CD4-positive, alpha-beta memory T cell (primary cell): ENCODE measurements at places on chromosomes 1 and 21.

GRCh38 chr1:240644732-240645131, 32.8 kb upstream of the GREM2 start:
- DNase-seq: no peak

GRCh38 chr1:200206340-200206739, 178.8 kb downstream of the NR5A2 start:
- no peak for DNase-seq

- DNase-seq: no peak
Observed at GRCh38 chr1:963746-964525, 2.3 kb upstream of the PLEKHN1 start.

DNA sequence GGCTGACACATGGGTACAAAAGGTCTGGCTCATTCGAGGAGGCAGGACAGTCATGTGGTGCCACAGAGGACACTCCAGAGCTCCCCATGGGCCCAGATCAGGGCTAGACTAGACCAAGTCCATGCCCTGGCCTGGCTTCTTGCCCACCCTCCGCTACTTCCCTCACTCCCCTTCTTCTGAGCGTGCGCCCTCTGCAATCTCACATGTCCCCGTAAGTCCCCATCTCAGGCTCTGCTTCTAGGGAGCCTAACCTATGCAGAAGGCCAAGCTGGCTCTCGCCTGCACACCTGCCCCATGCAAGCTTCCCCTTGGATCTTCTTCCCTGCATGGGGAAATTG, 553.6 kb downstream of the PTPRU start:
- no peak for DNase-seq

DNA sequence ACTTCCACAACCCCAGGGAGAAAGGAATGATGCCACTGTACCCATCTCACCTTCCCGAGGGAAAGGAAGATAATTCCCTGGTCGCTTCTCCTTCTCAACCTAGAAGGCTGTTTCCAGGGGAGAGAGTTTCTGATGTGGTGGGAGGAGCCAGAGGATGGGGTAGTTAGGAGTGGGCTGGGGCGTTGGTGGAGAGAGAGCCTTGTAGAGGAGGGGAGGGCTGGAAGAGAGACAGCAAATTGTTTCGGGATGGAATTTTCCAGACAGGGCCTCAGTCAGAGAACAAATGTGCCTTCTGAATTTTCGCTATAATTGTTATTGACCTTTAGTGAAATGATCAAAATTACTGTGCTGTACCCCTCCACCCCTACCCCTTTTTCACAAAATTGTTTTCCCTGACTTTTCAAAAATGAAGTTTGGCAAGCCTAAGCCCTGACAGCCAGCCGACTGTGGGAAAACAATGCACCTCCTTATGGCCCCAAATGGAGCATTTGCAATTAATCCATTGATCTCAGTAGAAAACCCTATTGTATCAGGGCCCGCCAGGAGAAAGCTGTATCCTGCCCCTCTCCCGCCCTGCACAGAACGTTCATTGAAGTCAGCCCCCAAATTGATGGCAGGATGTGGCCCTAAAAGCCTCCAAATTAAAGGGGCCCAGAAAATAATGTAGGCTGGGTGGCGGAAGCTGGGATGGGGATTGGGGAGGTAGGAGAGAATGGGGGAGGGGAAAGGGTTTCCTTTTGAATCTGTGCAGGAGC, 69.1 kb upstream of the JUN start:
- DNase-seq: no peak

DNA sequence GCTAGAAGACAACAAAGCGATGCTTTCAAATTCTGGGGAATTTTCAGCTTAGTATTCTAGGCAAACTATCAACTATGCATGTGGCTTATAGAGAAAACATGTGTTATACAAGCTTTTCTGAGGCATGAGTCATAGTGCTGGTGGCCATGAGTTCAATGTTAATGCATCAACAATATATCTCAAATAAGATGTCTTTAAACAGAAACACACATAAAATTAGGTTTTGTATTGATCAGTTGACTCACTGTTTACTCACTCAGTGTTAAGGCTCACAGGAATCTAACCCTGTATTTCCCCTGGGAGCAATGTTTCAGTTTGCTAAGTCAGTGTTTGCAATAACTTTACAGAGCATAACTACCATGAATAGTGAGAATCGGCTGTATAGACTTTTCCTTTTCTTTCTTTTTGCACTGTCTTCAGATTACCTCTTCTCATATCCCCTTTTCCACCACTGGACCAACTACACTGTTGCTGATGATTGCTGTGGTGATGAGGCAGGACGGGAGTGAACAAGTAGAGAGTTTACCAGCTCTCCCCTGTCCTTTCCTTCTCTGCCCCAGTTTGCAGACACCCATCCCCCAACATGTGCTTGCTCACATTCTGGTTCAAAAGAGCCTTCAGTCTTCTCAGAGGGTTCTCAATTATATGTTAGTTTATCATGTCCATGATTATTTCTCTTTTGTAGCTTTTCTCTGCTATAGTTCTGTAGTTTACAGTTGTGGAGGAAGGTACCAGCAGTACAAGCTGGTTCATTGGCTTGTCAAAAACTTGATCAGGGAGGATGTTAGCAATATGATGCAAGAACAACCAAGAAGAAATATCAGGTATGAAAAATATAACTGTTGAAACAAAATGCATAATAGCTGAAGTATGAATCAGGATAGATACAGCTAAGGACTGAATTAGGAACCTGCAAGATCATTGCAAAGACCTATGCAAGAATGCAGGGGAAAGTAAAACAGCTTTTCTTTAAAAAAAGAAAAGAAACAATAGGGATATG, 23.9 kb downstream of the CD2 start:
- no peak for DNase-seq

GRCh38 chr1:84425150-84425896, 27.0 kb downstream of the DNASE2B start:
- DNase-seq: no peak

DNA sequence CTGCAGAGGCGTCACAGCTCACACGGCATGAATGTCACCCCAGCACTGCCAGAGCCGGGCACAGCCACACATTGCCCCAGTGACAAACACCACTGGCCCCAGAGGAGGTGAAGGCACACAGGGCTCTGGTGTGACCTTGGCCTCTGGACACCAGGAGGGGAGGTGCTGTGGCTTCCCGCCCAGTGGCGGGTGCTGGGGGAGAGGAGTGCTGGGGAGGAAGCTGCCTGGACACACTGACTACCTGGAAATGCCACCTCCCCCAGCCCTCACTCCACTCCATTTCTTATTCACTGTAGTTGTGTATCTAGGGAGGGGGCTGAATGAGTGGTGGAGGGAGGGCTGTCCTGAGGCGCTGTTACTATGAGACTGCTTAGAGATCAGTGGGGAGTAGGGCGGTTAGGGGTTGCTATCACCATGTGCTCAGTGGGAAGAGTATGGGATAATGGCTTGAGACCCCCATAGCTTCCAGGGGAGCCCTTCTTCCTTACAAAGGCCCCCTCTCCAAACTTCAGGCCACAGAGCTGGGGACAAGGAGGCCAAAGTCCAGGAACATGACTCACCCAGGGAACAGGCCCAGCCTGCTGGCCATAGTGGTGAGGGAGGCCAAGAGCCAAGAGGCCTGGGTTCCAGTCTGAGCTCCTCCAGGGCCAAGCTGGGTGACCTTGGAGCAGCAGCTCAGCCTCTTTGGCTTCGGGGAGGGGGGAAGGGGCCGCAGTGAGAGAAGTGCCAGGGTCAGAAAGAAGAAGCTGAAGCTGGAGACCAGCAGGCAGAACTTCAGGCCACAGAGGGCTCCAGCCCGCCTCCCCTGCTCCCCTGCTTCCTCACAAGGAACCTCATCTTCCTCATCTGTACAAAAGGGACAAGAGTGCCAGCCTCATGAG, 40.1 kb downstream of the AHDC1 start:
- DNase-seq: no peak
